ENCODE measurements at places on chromosomes 1 and 21. TPM values are rescaled to one million over a fixed set of nuclear protein-coding genes. Genes with fewer than 3 reads are reported as not detected.

DNA sequence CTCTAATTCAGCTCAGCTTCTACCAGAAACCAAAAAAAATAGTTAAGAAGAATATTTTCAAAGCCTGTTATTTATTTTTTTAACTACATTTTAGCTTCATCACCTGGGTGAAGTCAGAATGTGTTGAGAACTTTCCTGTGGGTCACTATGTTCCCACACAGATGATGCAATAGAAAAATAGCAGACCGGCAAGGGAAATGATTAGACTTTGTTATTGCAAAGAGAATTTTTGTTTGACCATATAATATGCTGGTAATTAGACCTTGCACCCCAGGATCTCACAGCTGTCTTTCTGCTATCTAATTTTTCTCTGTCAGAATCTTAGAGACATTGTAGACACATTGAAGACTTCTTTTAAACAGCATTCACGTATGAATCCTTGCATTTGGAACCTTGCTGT, 299.3 kb downstream of the TBX15 start:
- DNase-seq, result no peak

DNA sequence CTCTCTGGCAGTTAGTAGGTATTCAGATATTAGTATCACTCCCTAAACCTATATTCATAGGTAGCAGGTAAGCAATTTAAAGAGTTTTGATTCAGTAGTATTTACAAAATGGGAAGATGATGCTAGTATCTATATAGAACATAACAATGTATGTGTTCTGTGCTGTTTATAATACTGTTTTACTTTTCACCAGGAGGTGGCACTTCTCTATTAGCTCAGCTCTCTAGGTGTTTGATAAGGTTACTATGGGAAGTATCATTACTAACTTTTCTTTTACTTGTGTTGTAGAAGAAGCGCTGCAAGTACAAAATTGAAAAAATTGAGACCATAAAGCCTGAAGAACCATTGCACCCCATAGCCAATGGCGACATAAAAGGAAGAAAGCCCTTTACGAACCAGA, 49.4 kb upstream of the FASLG start:
- no peak for DNase-seq

DNA sequence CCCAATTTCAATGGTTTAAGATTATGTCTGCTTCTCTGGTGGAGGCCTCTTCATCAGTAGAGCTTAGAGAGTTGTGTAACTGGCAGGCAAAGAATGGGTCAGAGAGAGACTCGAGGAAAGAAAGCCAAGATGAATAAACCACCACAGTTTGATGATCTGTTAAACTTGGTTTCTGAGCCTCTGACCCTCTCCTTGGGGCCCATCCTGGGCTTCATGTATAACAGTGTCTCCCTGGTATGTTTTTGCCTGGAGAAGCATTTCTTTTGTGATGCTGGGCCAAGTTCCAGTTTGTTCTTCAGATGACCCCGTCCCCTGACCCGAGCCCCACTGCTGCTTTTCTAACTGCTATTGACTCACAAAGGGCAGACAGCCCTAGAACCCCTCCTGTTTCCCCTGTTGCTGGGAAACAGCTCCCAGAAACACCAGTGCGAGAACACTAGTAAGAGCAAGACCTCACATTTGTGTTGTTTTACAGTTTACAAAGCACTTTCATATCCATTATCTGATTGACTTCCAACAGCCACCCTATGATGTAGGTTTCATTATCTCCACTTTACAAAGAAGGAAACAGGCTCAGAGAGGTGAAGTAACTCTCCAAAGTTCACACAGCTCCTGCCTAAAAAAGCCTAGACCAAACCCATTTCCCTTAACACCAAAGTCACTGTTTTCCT, 9.0 kb downstream of the CD2 start:
- DNase-seq, result no peak

- no peak for DNase-seq
Measured at GRCh38 chr1:3681231-3681897, 29.0 kb downstream of the TP73 start.

GRCh38 chr1:152533327-152533938, 19.2 kb downstream of the CRCT1 start:
- DNase-seq, result no peak

The SHISAL2A gene
- total RNA-seq, result 3.2 TPM

The CHIT1 gene
- total RNA-seq, result 0.06 TPM

The C8A gene
- 10.7 TPM for total RNA-seq

DNA sequence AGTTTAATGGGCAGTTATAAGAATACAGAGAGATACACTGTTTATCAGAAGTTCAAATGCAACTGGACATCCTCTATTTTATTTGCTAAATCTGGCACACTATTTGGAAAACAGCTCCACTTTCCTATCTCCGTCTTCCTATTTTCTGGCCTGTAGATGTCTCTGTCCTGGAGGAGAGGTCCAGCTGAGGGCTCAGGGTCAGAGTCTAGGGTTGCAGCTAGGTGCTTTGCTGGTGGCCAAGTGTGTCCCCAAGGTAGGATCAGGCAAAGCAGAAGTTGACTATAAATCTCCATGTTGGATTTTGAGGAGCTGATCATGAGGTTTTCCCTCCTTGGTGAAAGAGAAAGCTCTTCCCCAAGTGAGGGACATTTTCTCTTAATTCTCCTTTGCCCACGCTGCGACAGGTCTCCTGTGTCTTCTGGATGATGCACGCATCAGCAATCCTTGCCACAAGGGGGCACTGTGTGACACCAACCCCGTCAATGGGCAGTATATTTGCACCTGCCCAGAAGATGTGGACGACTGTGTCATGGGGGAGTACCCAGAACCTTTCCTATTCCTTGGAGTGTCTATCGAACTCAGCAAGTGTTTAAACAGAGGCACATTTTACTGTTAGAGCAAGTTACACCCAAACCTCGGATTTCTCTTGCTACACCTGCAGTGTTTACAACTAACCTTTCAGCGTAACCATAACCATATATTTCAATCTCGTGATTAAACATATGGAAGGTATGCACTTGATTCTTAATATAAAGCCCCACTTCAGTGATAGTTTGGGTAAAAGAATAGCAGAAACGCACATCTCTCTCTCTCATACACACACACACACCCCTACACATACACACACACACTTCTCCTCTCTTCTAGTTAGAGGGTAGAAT, 10.2 kb downstream of the ADAM30 start:
- DNase-seq, result peak; percentile 56

- DNase-seq, result peak; percentile 51
Measured at GRCh38 chr1:24319312-24319863, at the start of gene GRHL3. GRHL3 (plus strand) TSS chr1:24319357; CDS start chr1:24319552, 195 bp downstream.

The LEPROT gene
- total RNA-seq, result 67.6 TPM

- peak; percentile 22 for DNase-seq
Measured at GRCh38 chr1:38045401-38046332, 926 bp downstream of the POU3F1 start.

The SLC22A15 gene
- 5.7 TPM for total RNA-seq

GRCh38 chr1:89732206-89732605, 88.6 kb upstream of the LRRC8D start:
- DNase-seq, result no peak

The TBX15 gene
- 0.20 TPM for total RNA-seq

DNA sequence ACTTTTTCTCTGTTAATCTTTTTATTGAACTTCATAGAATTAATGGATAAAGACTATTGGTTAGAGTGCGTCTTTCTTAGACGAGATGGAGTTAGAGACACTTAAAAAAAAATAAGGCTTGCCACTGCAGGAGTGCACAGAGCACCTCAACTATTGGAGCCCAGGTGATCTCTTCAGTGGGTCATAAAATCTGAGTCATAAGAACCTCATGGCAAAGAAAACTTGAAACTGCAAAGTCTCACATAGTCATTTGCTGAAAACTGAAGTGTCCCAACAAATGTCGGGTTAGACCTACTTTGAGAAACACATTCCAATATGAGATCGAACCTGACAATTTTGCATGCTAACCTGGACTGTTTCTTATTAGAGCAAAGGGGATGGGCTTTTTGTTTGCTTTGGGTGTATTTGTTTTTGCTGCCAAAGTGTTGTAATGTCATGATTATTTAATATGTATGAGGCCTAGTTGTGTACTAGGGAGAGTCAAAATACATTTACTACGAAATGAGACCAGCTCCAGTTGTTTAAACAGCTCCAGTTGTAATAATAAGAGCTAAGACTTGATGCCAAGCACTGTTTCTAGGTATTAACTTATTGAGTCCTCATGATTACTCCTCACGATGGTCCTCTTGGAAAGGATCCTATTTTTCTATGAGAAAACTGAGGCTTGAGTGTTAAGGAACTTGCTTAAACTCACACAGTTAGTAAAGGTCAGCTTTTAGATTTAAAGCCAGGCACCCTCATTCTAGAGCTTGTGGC, 65.1 kb downstream of the DDR2 start:
- no peak for DNase-seq

DNA sequence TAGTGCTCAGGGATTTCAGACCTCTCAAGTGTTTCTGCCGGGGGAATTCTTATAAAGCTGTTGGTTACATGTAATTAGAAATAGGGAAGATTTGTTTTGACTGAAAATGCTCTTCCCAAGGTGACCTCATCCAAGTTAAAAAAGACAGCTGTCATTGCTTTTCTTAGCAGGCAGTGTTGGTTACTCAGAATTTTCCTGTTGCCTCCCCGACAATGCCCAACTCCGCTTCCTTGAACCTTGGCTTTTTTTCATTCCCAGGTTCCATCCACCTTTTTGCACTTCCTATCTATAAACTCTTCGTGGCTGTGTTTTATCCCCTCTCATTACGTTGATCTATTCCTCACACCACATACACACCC, 825 bp upstream of the DPH5 start:
- DNase-seq, result no peak

The TMEM59 gene
- 714 TPM for total RNA-seq

DNA sequence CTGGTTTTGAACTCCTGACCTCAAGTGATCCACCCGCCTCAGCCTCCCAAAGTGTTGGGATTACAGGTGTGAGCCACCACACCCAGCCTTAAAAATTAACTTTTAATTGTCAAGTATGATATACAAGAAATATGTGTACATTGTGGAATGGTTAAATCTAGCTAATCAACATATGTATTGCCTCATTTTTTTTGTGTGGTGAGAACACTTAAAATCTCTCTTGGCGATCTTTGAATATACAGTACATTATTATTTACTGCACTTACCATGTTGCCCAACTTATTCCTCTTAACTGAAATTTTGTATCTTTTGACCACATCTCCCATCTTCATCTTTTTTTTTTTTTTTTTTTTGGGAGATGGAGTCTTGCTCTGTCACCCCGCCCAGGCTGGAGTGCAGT, 23.3 kb downstream of the THRAP3 start:
- no peak for DNase-seq

DNA sequence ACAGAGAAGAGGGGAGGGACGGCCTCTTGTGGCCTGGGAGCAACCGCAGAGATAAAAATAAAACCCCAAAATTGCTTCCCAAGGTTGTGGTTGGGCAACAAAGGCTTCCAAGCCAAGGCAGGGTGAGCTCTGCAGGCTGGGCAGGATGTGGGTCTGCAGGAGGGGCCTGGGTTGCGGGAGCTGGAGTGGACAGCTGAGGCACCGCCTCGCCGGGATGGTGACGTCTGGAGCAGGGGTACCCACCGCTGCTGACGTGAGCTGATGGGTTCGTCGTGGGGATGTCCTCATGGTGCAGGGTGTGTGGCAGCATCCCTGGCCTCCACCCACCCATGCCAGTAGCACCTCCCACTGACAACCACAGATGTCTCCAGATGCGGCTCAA, 3.7 kb downstream of the AURKAIP1 start:
- no peak for DNase-seq

DNA sequence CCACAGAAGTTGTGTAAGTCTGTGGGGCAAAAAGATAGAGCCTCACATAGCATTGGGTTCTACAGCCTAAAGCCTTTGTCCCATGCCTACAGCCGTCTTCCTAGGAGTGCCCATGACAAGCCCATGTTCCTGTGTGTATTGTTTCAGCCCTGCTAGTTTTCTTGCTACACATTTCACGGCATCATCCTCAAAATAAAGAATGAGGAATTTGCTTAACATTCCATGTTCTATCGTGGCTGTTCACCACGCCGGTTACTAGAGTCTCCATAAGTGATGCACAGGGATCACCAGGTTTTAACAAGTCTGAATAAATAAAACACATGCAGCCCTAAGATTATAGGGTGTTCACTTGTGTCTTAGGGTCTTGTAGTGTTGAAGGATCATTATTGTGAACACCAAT, 87.4 kb upstream of the NGF start:
- no peak for DNase-seq
